ENCODE measurements at places on chromosomes 6 and 20.

- no peak for DNase-seq
Measured at GRCh38 chr20:12294678-12295077, 377.0 kb downstream of the BTBD3 start.

DNA sequence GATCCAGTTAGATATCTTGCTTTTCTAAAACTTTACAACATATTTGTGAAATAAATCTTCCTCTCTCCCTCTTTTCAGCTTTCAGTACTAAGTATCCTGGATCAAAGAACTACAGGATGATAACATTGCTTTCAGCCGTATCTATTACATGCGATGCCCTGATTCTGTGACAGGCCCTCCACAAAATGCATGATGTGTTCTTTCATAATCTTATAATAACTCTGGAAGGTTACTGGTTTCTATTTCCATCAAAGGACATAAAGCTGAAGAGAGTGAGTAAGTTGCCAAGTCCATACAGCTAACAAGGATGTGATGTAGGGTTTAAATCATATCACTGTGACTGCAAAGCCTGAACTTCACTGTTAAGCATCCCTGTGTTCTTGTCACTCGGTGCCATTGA, 62.9 kb upstream of the ADGRG6 start:
- DNase-seq = no peak

GRCh38 chr20:10447028-10447427, 11.9 kb downstream of the SLX4IP start:
- peak; percentile 21 for DNase-seq

DNA sequence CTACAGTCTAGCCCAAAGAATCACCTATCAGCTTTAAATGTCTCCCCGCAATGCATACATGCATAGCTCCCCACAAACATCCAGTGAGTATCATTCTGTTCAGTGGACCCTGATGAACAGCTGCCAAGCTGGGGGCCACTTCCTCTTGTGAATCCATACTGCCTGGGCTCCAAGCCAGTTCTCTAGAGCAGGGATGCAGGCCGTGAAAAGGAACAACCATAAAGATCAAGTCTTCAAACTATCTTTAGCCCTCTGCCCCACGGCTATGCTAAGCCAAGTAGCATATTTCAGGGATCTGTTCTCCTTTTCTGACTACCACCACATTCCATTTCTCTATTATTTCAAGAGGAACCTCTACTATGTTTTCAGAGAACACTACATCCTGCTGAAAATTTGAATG, 191.7 kb upstream of the BTBD3 start:
- no peak for DNase-seq

- no peak for DNase-seq
Measured at GRCh38 chr20:20251317-20251716, 116.6 kb upstream of the INSM1 start.

DNA sequence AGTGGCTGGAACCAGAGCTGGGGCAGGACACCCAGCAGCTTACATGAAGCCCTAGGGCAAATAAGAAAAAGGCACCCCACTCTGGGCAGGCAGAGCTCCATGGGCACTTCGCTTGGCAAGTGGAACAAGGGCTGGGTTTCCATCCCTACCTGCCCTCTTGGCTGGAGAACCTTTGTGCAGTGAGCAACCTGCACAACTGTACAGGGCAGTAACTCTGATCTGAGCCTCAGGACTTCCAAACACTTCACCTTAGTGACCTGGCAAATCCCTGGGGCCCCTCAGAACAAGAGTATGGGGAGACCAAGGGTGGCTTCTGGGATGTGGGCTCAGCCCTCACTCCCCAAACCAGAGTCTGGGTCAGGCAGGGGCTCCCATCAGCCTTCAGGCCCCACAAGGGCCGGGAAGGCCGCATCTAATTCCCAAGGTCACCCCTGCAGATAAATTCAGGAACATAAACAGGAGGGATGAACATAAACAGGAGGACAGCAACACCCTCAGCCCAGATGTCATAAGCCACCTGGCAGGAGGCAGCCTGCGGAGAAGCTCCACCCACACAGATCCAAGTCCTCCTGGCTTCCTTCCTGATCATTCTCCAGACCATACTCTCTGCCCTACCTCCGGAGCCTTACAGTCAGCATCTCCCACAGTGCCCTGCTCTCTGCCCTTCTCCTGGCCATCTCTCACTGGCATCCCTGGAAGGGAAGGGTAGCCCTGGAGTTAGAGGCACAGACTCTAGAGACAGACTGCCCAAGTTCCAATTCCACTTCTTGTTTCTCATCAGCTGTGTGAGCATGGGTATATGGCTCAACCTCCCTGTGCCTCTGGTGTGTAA, 37.5 kb downstream of the HNF4A start:
- DNase-seq = no peak

DNA sequence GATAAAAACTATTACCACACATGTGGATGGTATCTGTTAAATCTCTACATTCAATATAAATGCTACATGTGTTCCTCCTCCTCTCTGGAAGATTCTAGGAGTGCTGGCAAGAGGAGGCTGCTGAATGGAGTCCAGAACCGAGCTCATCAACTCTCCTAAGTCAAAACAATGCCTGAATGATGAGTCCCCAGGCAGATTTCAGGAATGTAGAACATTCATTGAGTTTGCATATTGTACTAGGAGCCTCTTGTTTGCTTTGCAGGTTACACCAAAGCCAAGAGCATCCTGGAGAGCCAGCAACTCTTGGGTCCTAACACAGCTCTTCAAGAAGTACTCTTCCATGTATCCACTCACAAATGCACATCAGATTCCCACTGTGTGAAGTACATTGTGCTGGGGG, 117.6 kb upstream of the UST start:
- DNase-seq = no peak

DNA sequence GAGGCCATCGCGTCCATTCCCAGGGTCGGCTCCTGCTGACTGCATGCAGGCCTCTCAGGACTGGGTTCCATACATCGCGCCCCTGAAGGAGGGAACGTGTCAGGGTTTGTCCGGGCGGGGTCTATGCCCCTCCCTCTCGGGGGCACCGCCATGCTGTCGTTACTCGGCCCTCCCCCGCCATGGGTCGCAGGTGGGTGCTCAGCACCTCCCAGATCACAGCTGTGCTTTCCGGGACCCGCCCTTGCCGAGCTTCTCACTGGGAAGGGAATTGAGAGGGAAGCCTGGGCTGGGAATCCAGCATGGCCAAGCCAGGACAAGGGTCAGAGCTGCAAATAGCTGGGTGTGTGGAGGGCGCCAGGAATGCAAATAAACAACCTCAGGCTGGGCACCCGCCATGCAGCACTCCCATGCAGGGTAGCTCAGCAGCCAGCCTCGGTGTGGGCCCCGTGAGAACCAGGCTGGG, at the start of gene FRMD1:
Gene FRMD1 (minus strand): TSS at position 270 of the 463 bp plus-strand sequence. CDS start 118 bp downstream, at position 152.
- DNase-seq = no peak

- no peak for DNase-seq
Measured at GRCh38 chr20:48186915-48187314, 401.6 kb upstream of the SULF2 start.

- no peak for DNase-seq
Measured at GRCh38 chr6:46325561-46326530, 155.1 kb upstream of the ENPP5 start.

GRCh38 chr20:44759595-44759994, 13.9 kb downstream of the KCNK15 start:
- DNase-seq = no peak

DNA sequence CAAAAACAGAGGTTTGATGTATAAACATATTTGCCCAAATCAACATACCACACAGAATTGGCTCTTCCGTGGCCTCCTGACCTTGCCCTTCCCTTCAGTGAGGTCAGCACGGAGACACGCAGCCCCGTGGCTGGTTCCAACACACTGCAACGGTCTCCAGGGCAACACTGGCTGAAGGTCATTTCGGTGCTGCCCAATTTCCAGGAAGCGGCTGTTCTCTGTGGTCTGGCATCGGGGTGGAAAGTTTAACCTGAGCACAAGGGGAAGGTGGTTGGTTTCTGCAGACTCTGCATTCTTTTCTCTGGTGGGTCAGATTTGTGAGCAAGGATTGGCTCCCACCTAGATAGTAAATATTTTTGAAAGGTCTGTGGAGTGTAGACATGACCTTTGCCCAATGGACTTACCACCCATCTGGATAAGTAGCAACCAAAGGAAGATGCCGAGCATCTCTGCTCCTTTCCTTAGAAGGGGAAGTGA, 177.6 kb upstream of the PHACTR1 start:
- no peak for DNase-seq

- DNase-seq = no peak
Measured at GRCh38 chr6:122631571-122632249, 21.5 kb downstream of the PKIB start.

- DNase-seq = no peak
Measured at GRCh38 chr6:68364271-68364805, 270.7 kb upstream of the ADGRB3 start.

DNA sequence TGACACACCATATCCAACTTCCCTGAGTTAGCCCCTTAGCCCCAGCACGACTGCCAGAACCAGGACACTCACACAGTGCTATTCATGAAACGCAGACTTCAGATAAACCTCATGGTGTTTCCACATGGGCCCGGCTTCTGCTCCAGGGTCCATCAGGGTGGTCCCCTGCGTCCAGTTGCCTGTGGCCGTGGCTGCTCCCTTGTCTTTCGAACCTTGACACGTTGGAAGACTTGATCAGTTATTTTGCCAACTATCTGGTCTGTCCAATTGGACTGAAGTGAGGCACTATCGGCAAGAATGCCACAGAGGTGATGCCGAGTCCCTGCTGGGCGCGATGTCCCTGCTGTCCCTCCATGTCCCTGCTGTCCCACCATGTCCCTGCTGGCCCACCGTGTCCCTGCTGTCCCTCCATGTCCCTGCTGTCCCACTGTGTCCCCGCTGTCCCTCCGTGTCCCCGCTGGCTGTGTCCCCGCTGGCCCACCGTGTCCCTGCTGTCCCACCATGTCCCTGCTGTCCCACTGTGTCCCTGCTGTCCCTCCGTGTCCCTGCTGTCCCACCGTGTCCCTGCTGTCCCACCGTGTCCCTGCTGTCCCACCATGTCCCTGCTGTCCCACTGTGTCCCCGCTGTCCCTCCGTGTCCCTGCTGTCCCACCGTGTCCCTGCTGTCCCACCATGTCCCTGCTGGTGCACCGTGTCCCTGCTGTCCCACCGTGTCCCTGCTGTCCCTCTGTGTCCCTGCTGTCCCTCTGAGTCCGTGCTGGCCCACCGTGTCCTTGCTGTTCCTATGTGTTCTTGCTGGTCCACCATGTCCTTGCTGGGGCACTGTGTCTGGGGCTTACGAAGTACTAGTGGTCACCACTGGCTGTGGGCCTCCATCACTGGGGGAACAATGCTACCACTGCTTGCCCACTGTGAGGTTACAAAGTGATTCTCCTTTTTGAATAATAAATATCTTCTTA, 251.4 kb downstream of the DLL1 start:
- no peak for DNase-seq

GRCh38 chr20:35319192-35319870, 27.1 kb upstream of the FAM83C start:
- no peak for DNase-seq

- DNase-seq = peak; percentile 21
Measured at GRCh38 chr20:31602779-31603441, 2.2 kb upstream of the ID1 start.

Data from central memory CD4-positive, alpha-beta T cell (primary cell).